ENCODE measurements at places on chromosomes 11 and 22.

DNA sequence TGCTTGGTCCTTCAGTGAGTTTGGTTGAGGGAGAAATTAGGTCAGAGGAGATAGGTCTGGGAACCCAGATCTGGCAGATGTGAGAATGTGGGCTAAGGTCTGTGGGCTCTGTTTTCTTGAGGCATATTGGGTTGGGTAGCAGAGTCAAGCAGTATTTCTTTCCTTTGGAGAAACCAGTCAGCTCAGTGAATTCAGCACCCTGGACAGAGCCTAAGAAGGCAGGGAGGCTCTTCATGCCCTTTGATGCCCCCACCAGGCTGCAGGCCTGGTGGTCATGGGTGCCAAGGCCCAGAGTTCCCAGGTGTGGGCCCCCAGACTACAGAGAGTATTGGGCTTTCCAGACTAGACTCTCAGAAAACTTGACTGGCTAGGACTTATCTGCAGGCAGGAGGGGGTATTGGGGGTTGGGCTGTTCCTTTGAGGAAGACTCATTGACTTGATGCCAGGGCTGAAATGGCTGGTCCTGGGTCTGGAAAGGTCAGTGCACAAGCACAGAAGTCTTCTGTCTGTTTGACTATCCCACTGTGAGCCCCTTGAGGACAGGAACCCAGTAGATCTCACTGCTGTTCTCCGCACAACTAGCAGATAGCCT, 45.3 kb upstream of the NECTIN1 start:
- DNase-seq: peak; percentile 42

- no peak for DNase-seq
These were observed 84.3 kb upstream of the MTMR2 start for GRCh38 chr11:96008161-96008720.

- DNase-seq: no peak
These were observed 11.8 kb upstream of the TBCEL start for GRCh38 chr11:121012091-121012490.

DNA sequence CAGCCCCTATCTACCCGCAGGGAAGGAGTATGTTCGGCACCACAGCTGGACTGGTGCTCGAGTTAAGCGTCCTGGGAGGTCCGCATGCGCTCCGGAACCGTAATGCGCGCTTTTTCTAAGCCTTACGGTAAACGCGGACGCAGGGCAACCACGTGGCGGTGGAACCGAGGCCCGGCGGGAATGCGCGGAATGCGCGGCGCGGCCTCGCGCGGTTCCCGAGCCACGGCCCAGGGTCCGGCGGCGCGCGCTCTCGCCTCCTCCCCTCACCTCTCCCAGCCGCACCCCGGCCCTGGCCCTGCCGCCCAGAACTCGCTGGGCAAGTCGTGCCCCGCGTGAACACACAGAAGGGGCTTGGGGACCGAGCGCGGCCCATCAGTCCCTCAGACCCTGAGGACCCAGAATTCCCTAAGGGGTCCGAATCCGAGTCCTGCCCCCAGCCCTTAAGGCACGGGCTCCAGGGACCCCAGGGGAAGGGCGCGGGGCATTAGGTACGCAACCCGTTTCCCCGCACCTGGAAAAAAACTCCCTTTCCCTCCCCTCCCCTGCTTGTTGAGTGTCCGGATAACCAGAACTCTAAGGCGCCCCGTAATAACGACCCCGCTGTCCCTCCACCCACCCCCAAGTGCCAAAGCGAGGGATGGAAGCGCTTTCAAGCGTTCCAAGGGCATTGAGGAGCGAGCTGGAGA, 4.3 kb upstream of the CCND1 start:
- peak; percentile 91 for DNase-seq

DNA sequence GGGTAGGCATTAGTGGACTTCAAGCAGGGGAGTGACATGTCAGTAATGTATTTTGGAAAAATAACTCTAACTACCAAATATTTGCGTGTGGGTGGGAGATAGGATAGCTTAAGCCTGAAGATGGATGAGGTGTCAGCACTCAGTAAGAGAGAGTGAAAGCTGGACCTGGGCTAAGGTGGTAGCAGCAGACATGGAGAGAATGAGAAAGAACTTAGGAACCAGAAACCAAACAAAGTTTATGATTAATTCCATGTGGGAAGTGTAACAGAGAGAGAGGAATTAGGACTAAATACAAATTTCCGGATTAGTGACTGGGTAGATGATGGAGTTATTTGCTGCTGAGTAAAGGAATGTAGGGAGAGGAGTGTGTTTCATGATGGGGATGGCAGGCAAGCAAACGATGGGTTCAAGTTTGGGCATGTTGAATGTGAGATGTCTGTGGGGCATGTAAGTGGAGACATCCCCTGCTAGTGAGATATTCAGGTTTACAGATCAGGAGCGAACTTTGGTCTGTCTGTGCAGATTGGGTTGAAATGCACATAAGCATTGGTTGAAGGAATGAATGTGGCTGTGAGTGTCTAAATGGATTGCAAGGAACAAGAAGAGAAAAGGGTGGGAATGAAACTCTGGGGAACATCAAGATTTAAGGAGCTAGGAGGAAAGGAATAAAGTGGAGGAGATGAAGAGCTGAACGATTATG, 185.6 kb upstream of the MTMR2 start:
- no peak for DNase-seq

GRCh38 chr22:17890245-17890671, 116.0 kb upstream of the BID start:
- no peak for DNase-seq

- DNase-seq: no peak
These were observed 598.2 kb upstream of the ANO3 start for GRCh38 chr11:25733777-25734176.

DNA sequence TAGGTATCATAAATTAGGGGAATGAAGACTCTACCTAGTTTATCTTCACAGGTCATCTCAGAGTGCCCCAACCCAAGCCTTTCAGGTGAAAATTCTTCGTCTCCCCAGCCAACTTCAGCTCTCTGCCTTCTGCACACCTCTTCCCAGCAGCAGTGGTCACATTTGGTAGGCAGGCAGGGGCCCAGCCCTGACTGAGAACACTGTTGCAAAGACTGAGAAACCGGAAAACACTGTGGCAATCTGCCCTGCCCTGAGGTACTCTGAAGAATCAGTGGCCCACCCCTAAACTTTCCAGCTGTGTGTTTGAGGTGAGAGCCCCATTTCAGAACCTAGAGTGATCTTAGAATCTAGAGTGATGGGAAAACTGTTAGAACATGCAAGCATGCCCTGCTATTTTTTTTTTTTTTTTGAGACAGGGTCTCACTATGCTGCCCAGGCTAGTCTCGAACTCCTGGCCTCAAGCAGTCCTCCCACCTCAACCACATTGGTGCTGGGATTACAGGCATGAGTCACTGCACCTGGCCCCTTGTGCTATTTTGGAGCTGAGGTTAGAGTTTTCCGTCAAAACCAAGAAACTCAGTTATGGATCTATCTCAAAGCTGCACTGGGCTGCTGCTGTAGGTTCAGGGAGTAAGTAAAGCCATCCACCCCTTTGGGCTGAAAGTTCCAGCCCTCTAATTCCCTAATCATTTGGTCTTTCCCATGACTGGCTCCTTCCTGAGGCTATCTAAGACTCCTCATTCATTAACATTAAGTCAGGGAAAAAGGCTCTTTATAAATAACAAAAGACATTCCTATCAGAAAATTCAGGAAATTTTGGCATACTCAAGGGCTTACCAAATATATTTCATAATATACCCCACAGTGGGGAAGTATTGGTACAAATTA, 1.7 kb upstream of the LDHA start:
- DNase-seq: peak; percentile 42

GRCh38 chr11:111230122-111230465, 15.4 kb upstream of the POU2AF2 start:
- no peak for DNase-seq

DNA sequence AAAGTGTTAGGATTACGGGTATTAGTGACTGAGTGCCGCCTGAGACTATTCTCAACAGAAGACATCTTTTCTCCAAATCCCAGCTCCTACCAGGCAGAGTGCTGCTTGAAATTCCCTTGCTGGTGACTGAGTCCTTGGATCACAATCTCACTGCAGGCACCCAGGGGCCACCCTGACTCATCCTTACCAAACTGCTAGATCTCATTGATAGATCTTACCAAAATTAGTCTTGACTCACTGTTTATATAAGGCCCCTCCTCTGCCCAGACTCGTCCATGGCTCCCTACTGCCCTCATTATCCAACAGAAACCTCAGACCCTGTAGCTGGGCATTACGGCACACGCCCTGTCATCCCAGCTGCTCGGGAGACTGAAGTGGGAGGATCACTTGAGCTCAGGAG, 14.7 kb downstream of the TBC1D10A start:
- peak; percentile 94 for DNase-seq

DNA sequence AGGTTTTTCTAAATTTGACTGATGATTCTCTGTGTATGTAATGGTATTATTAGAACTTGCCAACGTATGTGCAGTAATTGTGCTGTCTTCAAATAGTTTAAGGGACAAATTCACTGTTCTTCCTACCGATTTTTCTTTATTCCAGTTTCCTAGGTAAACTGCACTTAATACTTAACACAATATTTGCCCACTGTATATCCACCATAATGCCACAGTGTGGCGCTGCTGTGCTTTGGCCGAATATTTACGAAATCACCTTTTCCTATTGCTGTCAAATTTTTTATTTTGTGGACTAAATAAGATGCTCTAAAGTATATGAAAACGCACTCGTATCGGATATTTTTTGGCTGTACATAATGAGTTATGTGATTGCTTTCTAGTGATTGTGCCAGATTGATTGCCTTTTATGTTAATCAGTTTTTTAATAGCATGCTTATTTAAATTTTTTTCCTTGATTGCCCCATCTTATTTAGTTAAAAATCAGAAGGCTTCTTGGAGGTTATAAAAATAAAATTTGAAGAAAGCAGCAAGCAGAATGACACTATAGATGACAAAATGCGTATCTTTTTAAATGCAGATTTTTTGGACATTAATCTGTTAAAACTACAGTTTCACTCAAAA, 10.5 kb downstream of the AASDHPPT start:
- DNase-seq: peak; percentile 46

GRCh38 chr22:45834795-45835194, 142.2 kb downstream of the WNT7B start:
- no peak for DNase-seq

DNA sequence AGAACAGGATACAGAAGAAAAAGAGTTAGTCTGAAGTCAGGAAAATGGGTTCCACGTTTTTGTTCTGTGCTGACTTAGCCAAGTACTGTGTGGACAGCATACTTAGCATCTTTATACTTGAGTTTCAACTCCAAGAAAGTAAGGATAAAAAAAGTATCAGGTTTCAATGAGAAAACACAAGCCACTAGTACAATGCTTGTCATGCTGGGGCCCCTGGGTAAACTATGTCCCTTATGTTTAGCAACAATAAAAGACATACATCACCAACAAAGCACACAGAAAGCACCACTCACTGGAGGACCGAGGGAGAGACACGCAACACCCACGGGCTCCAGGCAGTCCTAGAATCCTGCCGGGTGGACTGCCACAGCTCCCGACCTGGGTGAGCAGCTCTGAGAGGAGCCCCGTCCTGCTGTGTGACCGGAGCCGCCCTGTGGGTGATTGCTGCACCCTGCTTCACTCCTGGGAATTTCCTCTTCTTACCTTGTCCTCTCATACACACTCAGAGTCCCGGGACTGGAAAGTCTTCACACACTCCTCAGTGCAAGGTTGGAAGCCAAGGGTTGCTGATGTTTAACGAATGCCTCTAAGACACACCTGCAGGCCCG, 890.5 kb downstream of the BRD1 start:
- no peak for DNase-seq

DNA sequence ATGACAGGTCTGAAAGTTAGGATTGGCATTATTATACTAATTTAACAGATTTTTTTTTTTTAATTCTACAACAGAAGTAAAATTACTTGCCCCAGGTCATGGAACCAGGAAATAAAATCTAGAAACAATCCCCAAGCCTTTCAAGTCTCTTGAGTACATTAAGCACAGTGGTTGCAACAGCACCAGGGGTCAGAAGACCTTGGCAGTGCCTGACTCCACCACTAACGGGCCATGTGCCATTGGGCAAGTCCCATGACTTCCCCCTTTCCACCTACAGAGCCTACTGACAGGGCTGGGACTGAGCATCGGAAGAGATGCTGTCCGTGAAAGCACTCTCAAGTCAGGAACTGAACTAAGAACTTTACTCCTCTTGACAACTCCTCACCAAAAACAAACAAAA, 98.6 kb upstream of the AKIP1 start:
- peak; percentile 77 for DNase-seq

DNA sequence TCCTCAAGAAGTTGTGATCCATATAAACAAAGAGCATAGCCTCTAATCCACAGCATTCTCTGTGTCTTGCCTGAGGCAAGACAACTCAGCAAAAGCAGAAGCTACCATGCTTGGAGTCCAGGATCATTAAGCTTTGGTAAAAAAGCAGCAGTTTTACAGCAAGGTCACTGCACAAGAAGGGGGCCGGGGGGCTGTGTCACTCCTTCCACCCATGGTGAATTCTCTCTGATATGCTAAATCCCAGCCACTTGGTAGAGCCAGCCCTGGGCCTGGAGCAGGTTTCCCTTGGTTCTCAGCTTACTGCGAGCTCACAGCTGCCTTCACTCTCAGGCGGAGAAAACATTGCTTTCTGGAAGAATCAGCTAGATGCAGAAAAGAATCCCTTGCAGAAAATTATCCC, 144.7 kb downstream of the TENM4 start:
- peak; percentile 81 for DNase-seq

GRCh38 chr11:86138958-86139357, 70.1 kb upstream of the PICALM start:
- peak; percentile 43 for DNase-seq

GRCh38 chr11:64750361-64751054, 6.6 kb upstream of the RASGRP2 start:
- DNase-seq: no peak

DNA sequence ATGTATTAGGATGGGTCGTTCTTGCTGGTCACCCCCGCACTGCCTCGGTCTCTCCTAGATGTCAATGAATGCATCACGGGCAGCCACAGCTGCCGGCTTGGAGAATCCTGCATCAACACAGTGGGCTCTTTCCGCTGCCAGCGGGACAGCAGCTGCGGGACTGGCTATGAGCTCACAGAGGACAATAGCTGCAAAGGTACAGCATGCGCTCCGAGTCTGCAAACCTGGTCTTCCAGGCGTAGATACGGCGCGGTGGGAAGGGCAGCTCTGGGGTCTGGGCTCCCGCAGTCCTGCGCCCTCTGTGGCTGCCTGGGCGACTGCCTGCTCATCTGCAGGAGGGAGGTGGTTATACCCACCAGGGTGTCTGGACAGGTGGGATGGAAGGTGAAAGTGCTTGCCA, 31.0 kb downstream of the FBLN1 start:
- DNase-seq: no peak

DNA sequence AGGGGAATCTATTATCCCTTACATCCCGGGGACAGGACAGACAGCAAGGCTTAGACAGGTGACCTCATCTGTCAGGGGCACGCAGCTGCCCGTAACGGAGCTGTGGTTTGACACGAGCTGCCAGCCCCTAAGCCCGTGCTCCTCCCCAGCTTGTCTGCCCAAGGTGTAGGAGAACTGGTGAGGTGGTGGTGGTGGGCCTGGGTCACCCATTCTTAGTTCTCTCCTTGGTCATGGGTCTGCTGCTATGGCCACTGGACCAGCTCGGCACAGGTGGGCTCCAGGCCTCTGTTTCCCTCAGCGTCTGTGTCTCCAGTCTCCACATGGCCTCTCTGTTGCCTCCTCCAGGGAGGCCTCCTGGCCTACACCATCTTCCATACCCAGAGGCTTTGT, 5.4 kb downstream of the PARVG start:
- no peak for DNase-seq

Data from RPMI7951 (cell line).